ENCODE measurements at places on chromosomes 4 and X.

GRCh38 chrX:9369802-9370291 lies 95.0 kb upstream of the TBL1X start:
- no peak for DNase-seq

DNA sequence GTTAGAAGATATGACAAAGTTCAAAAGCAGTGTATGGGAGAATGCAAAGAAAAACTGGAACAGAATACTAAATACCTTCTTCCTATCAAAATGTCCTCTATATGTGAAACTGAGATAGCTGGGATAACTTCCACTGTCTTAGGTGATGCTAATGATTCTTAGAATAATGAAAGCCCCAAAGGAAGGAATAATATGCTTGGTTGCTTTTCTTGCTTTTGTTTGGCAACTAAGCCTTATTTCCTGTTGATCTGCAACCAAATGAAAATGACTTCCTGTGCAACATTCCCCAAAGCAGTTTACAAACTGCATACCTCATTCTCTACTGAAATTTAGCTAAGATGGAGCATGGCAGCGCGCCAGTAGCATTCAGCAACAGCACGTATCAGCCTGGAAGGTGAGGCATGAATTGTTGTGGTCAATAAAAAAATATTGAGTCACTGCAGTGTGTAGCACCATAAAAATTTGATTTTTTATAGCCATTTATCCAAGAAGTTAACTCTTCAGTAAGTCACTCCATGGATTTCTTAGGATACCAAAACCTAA lies 18.7 kb downstream of the NDNF start:
- DNase-seq, result no peak

DNA sequence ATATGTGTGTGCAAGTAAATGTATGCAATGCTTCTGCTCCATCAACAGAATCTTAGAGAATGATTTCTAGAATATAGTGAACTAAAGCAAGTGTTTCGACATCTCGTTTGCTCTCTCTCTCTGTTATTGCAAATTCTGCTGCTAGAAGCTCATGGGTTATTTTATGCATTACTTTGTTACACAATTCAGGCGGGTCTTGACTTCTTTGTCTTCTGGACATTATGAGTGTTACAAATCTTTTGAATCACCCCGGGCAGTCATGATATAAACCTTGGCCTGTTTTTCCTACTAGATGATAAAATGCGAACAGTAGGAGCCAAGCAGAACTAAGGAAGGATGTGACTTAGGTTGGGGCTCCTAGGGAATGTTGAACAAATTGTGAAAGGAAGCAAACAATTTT lies 166.4 kb upstream of the SFRP2 start:
- no peak for DNase-seq

GRCh38 chrX:3244955-3245354 lies 101.5 kb downstream of the MXRA5 start:
- DNase-seq, result no peak

Measured in NCI-H774 (cell line).